Left colon (tissue), 2 donors: ENCODE measurements at places on chromosomes 13 and 19. TPM values are rescaled to one million over a fixed set of nuclear protein-coding genes. Genes with fewer than 3 reads are reported as not detected.

The DLL3 gene
- 0.12 TPM for total RNA-seq

The AMER2 gene
- not detected for total RNA-seq

The KANK3 gene
- 2.4 TPM for total RNA-seq

The PSG6 gene
- not detected for total RNA-seq

The EDNRB gene
- total RNA-seq = 6.6 TPM

The ZNF544 gene
- 17.6 TPM for total RNA-seq

The USE1 gene
- 22.0 TPM for total RNA-seq

The SYDE1 gene
- 3.6 TPM for total RNA-seq

The MEGF8 gene
- 21.4 TPM for total RNA-seq

The OLFM4 gene
- 338 TPM for total RNA-seq

The HIPK4 gene
- total RNA-seq = 0.11 TPM

The PGLYRP2 gene
- not detected for total RNA-seq

The CGB8 gene
- not detected for total RNA-seq

The KIR3DL1 gene
- total RNA-seq = not detected

The C19orf33 gene
- total RNA-seq = 333 TPM

The SIGLECL1 gene
- total RNA-seq = not detected

The PTH2 gene
- not detected for total RNA-seq

The MTRF1 gene
- total RNA-seq = 14.9 TPM

The F7 gene
- 0.17 TPM for total RNA-seq

The BCAM gene
- 21.7 TPM for total RNA-seq

The BST2 gene
- total RNA-seq = 14.8 TPM

The ATXN8OS gene
- total RNA-seq = not detected

The ZNF586 gene
- 13.0 TPM for total RNA-seq
